MV-4-11 (cell line): ENCODE measurements at places on chromosomes 7 and 10.

- no peak for DNase-seq
Measured at GRCh38 chr10:89475591-89475998, 59.8 kb downstream of the SLC16A12 start.

- peak; percentile 32 for DNase-seq
Measured at GRCh38 chr7:81416659-81417058, 353.2 kb downstream of the HGF start.

- no peak for DNase-seq
Measured at GRCh38 chr10:58886406-58886805, 290.0 kb upstream of the PHYHIPL start.

DNA sequence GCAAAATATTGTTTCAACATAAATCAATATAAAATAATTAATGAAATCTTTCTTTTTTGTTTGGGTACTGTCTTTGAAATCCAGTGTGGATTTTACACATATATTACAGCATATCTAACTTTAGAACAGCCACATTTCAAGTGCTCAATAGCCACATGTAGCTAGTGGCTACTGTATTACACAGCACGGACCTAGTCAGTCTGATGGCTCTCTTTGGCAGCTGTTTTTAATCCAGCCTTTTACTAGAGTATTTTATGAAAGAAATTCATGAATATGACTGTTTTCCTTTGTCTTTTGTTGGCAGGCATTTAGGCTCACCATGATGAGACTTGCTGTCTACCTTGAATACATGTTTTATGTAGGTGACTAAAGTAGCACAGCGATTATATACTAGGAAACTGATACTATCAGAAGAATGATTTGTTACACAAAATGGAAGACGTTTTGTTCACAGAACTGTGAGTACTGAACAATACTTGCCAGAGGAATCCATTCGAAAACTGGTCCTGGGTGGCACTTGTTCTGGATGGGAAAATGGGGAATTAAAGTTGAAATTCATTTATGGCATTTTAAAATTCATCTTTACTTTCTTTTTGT lies 386.7 kb downstream of the PHTF2 start:
- DNase-seq = no peak

DNA sequence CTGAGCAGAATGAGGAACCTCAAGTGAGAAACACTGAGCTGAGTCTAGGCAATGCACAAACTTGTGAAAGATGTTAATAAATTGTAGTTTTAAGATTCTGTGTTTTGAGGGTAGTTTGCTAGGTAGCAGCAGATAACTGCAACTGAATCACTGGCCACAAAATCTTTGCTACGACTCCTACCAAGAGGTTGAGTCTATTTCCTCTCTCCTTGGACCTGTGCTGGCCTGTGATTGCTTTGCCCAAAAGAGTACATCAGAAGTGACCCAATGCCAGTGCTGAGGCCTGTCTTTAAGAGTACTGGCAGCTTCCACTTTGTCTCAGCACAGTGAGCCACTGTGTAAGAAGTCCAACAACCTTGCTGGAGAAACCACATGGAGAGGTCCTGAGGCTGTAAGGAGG lies 11.9 kb upstream of the TSPAN13 start:
- peak; percentile 6 for DNase-seq

DNA sequence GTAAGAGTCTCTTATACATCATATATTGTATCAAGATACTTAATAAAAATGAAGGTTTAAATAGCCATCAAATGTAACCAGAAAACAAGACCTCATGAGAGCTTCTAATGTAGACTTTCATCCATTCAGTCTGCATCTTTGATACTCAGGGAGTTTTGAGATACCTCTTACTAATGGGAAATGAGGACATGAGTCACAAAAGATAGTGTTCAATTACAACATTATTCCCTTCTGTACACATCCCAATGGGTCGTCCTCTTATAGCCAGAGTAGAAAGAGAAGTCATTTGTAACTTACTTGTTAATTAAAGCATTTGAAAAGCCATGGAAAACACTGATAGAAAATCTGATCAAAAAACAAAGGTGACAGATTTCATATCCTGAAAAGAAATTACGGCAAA lies 19.4 kb downstream of the SHTN1 start:
- DNase-seq = no peak

DNA sequence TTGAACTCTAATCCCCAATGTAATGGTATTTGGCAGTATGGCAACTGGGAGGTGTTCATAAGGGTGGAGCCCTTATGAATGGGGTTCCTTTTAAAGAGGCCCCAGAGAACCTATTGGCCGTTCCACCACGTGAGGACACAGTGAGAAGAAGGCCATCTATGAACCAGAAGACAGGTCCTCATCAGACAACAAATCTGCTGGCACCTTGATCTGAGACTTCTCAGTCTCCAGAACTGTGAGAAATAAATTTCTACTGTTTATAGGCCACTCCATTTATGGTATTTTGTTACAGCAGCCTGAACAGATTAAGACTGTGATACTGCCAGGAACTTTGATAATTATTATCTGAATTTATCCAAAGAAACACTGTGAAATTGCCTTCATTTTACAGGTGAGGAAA lies 132.3 kb downstream of the GLI3 start:
- DNase-seq = no peak

- DNase-seq = peak; percentile 97
Measured at GRCh38 chr10:25753776-25754175, 180.3 kb upstream of the MYO3A start.

GRCh38 chr7:11655642-11656041 lies 176.4 kb downstream of the THSD7A start:
- no peak for DNase-seq
